Bone marrow (tissue), 2 donors: ENCODE measurements at places on chromosomes 12 and 14.

- DNase-seq, result no peak
Measured at GRCh38 chr14:94145902-94146527, 16.6 kb upstream of the IFI27L2 start.

- no peak for DNase-seq
Measured at GRCh38 chr14:59177262-59177661, 11.2 kb upstream of the DAAM1 start.

DNA sequence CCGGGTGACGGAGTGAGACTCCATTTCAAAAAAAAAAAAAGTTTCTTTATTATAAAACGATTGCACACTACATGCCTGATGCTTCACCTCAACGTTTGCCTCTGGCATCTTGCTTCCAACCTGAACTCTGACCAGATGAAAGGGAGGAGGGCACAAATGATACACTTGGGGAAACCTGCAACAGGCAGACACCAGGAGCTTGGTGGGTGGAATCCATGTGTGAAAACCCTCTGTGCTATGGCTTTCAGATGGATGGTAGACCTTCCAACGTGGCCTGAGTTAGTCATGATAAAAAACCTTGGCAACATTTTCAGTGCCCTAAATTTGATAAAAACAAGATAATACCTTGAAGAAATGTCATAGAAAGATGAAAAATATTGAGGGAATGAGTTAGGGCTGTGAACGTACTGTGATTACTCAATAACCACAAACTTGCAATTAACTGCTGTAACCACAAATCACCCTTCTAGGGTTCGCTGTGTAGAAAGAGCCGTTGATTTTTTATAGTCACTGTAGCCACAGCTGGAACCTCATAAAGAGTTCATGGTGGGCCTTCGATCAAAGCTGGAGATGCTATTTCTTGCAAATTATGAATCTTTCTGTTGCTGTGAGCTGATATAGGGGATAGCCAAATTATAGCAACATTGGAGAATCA lies 26.1 kb upstream of the GZMB start:
- DNase-seq, result no peak

DNA sequence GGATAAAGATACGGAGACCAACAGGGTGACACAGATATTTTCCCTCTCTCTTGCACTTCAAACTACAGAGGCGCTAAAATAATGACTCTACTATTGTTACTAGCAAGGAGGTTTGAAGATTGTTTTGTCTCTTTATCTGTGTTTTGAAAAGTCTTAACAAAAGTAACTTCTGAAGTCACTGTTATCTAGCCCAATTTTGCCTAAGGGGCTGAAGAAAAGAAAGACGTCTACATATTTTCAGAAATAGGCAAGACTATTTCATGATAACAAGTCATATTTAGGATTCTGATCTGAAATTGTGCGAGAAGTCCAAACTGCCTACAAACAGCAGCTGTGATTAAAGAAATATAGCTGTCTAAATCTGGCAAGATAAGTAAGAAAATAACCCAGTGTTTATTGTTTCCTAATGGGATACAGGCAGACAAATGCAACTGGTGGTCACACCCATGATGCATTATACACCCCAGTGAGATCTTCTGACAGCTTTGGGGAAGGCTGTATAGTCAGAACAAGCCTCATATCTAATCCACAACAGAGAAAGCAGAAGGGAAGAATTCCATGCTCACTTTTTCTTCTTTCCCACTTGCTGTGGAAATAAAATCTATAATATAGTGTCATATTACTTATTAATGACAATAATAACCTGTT lies 226.9 kb upstream of the ARID2 start:
- no peak for DNase-seq

- no peak for DNase-seq
Measured at GRCh38 chr14:99764222-99764706, 28.9 kb upstream of the EML1 start.

DNA sequence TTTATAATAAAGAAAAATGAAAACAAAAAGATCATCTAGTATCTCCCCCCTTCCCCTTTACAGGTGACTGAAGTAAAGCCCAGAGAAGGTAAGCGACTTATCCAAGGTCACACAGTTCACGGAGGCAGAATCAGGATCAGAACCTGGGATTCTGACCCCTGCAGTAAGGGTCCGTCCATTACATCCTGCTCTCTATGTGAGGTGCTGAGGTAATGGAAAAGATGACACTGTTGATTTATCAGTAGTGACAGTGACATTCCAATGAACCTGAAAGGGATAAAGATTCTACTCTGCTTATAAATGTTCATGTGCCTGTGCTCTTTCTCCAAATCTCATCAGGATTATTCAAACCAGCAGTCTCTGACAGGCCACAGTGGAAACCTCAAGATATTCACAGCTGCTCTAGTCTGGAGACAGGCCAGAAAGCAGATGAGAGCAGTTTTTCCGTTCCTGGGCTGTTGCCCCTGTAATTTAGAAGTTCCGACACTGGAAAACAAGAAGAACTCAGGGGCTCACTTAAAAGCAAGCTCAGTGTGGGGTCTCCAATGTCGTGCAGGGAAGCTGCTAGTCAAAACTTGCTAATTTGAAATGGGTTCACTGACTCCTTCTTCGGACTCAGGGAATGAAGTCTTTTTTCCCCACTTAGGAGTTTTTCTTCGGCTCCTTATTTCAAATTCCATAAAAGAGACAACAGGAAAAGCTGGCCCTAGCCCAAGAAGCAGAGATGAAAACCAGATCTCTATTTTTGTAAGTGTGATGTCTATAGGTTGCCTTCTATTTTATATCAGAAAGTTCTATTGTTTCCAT lies 131.8 kb upstream of the EEA1 start:
- no peak for DNase-seq

- no peak for DNase-seq
Measured at GRCh38 chr12:50317203-50317602, 33.9 kb upstream of the LIMA1 start.

DNA sequence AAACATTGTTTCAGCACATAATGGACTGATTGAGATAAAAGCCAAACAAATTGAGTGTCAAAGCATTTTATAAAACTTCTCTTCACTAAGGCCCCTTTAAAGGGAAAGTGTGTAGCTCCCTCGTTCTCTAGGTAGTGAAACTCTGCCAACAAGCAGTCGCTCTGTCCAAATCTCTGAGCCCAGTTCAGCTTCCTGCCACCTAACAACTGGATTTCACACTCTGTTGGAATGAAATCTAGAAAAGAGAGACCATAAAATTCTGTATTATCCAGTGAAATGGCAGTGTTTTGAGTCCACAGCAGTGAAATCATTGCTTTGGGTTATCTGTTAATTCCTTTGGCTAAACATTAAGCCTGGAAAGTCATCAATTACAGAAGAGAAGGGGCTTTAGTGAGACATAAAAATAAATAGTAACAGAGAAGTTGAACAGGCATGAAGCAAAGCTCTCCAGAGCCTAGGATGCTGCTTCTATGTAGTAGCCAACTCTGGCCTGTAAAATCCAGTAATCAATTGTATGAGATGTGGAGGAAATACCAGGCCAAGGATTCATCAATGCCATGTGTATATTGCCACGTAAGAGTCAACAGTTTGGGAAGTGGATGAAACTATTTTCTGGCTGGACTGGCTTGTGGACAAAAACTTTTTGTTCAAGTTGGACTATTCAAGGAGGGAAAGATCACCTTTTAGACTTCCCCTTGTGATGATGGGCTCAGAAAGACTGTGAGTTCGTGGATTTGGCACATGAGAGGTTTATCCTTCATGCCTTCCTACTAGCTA lies 122.5 kb downstream of the WIF1 start:
- DNase-seq, result no peak

DNA sequence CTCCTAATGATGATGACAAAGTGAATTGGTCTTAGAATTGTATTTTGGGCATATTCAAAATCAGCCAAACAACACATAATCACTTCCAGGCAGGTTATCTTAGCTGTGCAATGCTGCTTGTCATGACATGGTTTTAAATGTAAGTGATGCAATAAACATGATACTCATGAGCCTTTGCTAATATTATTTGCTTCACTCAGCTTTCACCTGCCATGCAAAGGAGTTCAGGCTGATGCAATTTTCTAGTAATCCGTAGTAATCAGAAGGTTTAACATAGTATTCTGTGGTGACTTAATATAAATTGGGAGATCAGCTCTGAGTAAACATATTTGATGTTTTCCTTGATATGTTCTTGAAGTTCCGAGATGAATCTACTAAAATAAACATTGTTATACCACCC lies 29.1 kb downstream of the TMEM260 start:
- DNase-seq, result no peak

GRCh38 chr12:78470354-78471195 lies 394.0 kb upstream of the SYT1 start:
- DNase-seq, result no peak

DNA sequence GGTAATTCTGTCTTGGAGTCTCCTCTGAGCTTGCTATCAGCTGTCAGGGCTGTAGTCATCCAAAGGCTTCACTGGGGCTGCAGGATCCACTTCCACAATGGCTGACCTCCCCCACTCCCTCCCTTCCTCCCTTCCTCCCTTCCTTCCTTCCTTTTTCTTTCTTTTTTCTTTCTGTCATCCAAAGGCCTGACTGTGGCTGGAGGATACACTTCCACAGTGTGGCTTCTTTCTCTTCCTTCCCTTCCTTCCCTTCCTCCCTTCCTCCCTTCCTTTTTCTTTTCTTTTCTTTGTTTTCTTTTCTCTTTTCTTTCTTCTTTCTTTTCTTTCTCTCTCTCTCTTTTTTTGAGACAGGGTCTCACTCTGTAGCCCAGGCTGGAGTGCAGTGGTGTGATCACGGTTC lies 30.6 kb downstream of the ARF6 start:
- no peak for DNase-seq

DNA sequence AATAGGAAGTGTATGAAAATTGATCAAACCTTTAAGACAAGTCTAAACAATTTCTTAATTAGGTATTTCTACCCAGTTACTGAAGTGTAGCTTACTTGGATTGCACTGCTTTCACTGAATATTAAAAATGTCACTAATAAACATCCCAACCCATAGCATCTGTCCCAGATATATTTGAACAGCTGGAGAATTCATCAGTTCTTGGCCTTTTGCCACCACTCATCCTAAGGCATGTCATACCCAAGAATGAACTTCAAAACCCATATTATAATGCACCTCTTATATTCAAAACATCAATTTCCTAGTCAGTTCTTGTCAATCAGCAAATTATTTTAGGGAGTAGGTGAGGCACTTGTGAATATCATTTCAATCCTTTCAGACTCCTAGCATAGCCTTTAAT lies 392.3 kb downstream of the PAWR start:
- DNase-seq, result no peak

- DNase-seq, result no peak
Measured at GRCh38 chr14:70898111-70898745, 9.0 kb upstream of the PCNX1 start.

DNA sequence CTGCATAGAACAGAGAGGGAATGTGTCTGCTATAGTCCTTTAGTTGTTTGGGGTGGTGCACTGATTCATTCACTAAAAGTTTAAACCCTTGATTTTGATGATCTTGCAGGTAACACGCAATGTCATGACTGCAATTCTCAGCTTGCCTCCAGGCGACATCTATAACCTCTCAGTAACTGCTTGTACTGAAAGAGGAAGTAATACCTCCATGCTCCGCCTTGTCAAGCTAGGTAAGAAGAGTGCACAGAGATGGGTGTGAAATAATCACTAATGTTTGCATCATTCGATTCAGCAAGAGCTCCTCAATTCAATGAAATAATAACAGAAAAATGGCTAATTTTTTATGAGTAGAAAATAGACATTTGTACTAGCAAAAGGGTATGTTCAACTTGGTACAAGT lies 203.7 kb downstream of the PTPRO start:
- DNase-seq, result no peak

DNA sequence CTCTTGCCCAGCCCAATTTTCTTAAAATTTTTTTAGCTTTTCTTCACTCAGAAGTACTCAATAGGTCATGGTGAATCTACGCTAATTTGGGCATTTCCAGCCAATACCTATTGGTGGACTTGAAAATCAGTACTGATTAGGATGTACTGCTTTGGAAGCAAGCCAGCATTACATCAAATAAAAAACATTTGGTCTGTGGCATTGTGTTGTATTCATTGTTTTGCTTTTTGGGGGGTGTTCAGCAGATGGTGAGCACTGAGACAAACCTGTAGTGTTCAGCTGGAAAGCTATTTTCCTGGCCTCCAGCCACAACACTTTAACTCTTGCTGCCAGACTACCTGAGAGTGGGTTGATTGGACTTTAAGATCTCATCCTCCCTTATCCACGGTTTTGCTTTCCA lies 4.0 kb downstream of the MAPKAPK5 start:
- DNase-seq, result no peak

GRCh38 chr14:77212097-77212870 lies 30.7 kb downstream of the TMEM63C start:
- DNase-seq, result no peak

DNA sequence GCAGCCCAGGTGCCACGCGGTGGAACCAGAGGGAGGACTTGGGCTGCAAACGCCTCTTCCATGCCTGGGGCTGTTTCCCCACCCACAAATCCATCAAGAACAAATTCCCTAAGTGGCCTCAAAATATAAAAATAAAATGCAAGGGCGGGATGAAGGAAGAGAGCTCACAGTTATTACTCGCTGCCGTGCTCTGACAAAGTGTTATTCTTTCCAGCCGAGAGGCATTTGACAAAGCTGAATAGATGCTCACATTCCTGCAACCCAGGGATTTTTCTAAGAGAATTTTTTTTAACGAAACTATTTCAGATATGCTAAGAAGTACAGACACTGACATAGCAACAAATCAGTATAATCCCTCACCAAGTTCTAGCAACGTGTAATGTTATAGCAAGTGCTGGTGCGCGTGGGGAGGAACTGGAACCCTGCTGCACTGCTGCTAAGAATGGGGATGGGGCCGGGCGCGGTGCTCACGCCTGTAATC lies 70.7 kb downstream of the SCARB1 start:
- no peak for DNase-seq

- DNase-seq, result no peak
Measured at GRCh38 chr14:103685276-103686211, 29.7 kb downstream of the XRCC3 start.
